ENCODE measurements at places on chromosomes 1 and 21.

DNA sequence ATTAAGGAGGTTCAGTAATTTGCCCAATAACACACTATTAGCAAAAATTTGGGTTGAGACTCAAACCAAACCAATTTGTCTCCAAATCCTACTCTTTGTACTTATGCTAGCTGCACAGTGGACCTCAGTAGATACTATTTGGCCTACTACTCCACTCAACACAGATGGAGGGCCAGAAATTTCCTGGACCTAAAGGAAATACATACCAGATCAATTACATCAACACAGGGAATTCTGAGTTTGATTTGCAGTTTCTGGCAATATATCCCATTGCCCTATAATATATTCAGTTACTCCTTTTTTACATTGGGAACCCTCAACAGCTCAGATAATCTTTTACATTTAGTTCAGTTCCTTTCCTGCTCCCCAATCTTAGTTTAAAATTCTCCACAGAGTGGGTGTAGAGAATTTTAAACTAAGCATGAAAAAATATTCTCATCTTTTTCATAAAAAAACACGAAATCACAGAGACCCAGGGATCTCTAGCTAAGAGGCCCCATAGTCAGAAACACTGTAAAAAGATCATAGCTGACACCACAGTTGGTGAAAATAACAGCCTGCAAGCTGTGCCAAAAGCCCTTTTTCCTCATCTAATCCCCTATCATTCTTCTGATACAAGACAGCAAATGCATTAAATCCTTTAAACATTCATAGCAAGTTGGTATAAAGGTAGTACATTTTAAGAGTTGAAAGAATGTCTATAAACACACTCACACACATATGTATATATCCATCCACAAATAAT lies 317.7 kb upstream of the ESRRG start:
- no peak for DNase-seq

DNA sequence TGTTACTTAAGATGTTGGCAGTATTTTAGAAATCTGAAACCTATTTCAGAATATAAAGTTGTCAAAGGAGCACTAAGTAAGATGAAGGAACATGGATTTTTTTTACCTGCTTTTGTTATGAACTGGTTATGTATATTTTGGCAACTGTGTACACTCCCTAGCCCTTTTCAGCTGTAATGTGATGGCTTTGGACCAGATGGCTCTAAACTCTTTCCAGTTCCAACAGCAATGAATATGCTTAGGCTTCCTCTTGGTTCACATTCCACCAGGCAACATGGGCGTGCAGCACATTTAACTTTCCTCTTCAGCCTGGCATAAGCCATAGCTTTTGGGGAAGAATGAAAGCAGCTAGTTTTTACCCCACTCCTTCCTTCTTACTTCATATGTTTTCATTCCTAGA lies 95.6 kb upstream of the ADAMTS5 start:
- DNase-seq, result no peak

DNA sequence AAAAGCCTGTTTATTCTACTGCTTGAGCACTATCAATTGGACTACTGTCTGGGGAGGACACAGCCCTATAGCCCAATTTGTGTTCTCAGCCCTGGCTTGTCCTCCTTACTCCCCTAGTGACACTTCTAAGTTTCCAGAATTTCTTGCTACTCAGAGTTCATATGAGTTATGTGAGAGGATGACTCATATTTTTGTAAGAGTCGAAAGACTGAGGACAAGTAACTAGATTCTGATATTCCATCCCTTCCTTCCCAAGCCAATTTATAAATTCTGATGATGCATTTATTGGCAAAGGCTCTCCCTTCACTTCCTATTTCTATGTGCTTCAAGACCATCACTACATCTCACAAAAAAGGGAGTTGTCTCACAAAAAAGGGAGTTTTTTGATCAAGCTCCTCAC lies 422.2 kb upstream of the DEPDC1 start:
- no peak for DNase-seq

GRCh38 chr1:46110521-46110920 lies 21.9 kb downstream of the PIK3R3 start:
- DNase-seq, result no peak

GRCh38 chr1:9346566-9346965 lies 53.9 kb downstream of the SPSB1 start:
- DNase-seq, result no peak

DNA sequence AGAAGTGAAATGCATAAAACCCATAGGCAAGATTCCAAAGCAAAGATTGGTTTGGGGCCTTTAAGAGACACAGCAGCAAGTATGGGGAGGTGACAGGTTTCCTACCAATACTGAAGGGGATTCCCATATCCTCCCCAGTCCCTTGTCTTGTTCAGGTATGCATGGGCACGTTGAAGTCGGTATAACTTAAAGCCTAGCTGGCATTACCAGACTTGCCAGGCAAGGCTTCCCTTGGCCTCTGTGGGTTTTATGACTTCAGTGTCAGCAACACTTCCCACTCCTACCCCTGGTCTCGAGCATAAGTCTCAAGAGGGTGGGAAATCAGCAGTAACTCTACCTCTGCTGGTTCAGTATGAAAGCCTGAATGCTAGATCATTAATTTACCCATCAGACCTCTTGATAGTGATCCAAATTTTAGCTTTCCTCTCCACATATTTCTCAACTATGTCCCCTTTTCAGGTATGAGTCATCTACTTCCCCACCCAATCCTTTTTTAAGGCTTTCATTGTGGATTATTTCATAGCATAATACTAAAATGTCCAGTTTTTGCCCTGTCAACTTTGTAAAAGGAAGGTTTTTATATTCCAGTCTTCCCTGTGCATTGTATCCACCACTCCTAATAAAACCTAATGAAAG lies 6.8 kb downstream of the CYP4X1 start:
- no peak for DNase-seq

- DNase-seq, result no peak
These were observed 673.6 kb upstream of the ADGRL2 start for GRCh38 chr1:81126989-81127581.

DNA sequence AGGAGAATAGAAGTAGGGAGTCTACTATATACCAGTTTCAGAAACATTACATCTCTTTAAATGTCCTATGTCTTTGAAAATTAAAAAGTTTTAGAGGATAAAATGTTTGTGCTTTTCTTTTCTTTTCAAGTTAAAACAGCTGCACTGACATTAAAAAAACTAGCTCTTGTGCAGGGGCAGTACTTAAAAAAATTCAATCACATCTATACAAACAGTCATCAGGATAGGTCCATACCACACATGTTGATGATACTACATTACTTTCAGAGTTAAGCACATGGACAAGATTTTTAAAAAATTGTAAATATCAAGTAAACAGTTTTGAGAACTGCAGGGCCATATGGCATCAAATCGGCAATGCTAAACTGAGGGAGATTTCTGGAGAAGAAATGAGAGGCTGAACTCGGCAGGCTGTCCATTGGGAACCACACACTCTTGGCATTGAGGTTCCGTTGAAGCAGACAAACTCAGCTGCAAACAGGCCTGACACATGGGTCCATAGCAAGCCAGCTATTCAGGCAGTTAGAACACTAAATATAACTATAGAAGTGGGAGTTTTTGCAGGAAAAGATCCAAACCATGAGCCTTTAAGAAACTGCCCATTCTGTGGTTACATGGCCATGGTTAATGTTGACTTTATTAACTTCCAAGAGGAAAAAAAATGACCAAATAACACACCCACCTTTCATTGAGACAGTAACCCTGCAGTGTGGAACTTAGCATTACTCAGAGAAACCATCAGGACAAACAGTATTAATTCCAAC lies 84.5 kb upstream of the BCL10 start:
- no peak for DNase-seq

DNA sequence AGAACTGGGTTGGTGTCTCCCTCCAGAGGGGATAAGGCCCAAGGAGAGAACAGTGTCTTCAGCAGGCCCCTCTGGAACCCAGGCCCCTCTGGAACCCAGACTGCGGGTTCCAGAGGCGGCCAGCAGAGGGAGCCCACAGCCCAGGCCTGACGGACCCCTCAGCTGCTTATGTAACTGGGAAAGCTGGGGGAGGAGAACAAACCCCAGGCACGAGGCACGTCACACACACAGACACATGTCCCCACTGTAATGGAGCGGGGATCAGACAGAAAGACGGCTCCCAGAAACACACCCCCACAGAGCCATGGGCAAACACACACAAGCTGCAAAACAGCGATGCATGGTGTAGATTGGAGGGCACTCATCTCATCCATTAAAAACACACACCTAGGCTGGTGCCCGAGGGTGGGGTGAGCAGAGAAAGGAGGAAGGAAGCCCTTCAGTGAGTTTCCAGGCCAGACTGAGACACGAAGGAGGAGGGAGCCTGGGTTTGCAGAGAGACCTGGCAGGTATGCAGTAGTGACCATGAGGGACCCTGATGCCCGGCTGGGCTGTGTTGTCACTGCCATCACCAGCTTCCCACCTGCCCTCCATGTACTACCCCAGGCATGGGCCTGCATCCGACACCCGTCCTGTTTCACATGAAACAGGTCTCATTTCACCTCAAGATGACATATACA lies 2.8 kb upstream of the IGSF8 start:
- DNase-seq, result peak; percentile 59

DNA sequence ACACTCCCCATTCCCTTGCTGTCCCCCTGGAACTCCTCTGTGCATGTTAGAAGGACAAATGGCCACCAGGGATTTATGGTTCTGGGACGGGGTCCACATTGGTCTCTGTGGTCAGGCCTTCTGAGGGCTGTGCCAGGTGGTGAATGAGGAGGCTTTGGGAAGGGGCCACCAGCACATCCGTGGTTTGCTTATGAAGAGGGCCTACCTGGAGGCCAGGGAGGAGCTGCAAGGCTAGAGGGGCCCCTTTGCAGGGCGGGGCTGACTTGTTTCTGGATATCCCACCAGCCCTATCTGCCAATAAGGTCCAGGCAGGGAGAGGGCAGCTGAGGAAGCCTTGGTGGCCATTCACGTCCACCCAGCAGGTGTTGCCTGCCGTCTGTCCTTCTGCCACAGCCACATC lies 24.9 kb downstream of the KCNA10 start:
- no peak for DNase-seq

DNA sequence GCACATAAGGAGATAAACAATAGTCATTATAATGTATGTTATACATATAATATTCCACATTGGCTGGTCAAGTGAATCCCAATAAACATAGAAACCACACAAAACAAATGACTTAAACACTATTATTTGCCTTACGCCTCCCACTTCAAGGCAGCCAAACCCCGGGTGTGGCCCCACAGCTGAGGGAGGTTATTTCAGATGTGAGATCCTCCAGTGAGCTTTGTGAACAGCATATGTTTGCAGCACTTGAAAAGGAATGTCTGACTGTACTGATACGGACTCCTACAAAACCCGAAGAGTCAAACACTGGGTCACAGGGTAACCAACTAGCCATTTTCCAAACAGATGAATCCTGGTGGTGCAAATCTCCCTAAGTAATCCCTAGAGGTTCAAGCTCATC lies 27.1 kb upstream of the DISP1 start:
- no peak for DNase-seq

GRCh38 chr1:2383576-2383975 lies 7.8 kb downstream of the MORN1 start:
- no peak for DNase-seq

- DNase-seq, result no peak
These were observed 122.6 kb upstream of the ZNHIT6 start for GRCh38 chr1:85830837-85831236.

- no peak for DNase-seq
These were observed 11.3 kb upstream of the DIPK1A start for GRCh38 chr1:92972409-92973129.

DNA sequence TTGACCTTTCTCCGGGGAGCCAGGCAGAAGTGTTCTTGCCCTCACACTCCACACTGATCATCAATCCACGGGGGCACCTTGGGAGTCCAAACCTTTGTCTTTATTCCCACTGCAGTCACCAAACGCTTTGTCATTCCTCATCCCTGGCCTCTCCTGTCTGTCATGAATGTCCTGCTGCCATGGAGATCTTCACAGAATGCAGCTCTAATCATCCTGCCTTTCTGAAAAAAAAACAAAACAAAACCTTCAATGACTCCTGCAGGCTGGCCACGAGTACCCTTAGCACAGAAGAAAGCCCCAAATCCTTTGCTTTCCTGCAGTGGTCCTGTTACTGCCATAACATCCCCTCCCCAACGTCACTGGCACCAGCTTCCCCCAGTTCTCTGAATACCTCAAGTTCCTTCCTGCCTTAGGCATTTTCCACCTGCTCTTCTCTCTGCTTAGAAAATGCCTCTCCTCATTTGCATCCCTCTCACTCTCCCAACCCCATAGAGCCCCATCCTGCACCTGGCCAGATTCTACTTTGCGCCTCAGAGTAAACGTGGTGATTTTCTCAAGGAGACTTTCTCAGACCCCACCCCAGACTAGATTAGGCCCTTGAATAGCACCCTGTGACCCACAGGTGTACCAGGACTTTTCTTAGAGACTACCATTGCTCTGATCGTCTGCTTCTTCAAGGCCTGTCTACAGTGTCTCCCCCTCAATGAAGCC lies 131.2 kb downstream of the AK5 start:
- DNase-seq, result no peak

DNA sequence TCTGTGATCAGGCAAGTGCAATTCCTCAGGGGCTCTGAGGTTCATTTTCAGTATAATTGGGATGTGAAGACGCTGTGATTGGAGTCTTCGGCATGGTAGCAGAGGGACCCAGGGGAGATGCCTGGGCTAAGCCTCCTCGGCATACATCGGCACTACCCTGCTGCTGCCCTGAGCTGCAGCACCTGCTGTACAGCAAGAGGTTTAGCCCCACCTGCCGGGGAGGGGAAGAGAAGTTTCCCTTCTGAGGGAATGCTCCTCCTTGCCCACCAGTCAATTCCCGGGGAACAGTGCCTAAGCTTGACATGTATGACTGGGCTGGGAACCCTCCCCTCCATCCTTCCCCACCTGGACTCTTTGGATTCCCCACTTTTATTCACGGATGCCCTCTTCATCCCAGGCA lies 24.9 kb downstream of the CNIH3 start:
- no peak for DNase-seq

- DNase-seq, result no peak
These were observed 69.8 kb downstream of the RYR2 start for GRCh38 chr1:237111807-237112206.

- no peak for DNase-seq
These were observed 13.7 kb upstream of the ARTN start for GRCh38 chr1:43919906-43920305.

DNA sequence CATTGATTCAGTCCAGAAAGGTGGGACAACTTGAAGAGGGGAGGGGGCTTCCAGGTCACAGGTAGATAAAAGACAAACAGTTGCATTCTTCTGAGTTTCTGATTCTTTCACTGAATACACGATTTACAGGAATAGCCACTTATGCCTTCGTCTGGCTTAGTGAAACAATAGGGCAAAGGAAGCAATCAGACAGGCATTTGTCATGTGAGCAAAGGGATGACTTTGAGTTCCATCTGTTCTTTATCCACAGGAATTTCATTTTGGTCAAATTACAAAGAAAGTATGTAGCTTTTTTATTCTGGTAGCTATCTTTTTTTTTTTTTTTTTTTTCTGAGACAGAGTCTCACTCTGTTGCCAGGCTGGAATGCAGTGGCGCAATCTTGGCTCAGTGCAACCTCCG lies 202.5 kb downstream of the TTLL7 start:
- no peak for DNase-seq
